Nephron progenitor cell (in vitro differentiated cells): ENCODE measurements at places on chromosomes 1 and 21.
A peak's percentile ranks its signal among the peaks of the same experiment; 100 is the strongest.

GRCh38 chr1:54109129-54110090 is 43.4 kb downstream of the CDCP2 start:
- DNase-seq, result no peak

GRCh38 chr1:210236386-210236839 is 3.8 kb downstream of the SERTAD4 start:
- no peak for DNase-seq

DNA sequence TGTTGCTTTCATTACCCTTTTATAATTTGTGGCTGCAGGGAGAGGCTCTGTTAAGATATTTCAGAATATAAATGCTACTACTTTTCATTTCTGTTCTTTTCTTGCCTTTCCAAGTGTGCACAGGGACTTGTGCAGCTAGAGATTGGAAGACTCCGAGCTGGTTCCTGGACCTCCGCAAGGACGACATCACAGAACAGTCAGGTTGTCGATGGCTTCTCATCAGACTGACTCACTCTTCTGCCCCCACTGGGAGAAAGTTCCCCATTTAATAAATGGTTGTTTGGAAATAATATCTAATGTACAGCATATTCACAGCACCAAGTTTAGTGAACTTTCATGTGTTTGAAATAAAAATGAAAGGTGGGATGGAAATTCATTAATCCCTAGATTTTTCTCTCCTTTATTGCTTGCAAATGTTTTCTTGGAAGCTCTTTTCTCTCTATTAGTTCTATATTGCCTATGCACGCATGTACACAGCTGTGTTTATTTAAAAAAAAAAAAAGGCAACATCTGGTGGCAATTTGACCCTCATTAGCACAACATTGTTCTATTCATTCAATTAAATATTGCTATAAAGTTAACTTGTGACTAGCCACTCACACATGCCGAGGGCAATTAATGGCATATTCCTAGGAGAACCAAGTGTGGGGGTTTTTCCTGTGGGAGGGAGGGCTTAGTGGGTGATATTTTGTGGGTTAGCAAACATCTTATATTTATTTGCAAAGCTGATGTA is 77.5 kb upstream of the L1TD1 start:
- DNase-seq, result no peak

GRCh38 chr1:211493133-211493871 is 1.3 kb upstream of the RD3 start:
- no peak for DNase-seq

- DNase-seq, result no peak
Measured at GRCh38 chr1:225921734-225922709, 2.0 kb downstream of the PYCR2 start.

GRCh38 chr1:30271401-30272276 is 451.7 kb downstream of the MATN1 start:
- no peak for DNase-seq

- no peak for DNase-seq
Measured at GRCh38 chr1:184626076-184627006, 128.3 kb downstream of the EDEM3 start.

GRCh38 chr1:229148041-229148671 is 122.8 kb upstream of the RAB4A start:
- DNase-seq, result peak; percentile 52

DNA sequence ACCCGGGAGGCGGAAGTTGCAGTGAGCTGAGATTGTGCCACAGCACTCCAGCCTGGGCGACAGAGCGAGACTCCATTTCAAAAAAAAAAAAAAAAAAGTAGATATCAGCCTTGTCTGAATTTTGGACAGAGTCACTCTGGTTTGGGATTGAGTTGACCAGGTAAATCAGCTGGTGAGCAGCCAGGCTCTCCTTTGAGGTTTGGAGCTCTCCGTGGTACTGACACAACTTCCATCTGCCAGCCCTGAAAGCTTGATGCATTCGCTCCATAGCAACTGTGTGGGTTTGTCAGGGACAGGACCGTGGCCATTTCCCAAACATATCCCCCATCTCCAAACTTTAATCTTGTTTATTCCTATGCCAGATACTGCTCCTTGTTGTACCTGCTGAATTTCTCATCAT is 155.2 kb downstream of the DMRTA2 start:
- peak; percentile 52 for DNase-seq

GRCh38 chr1:29878501-29878900 is 642.2 kb downstream of the PTPRU start:
- DNase-seq, result no peak

- no peak for DNase-seq
Measured at GRCh38 chr1:218433744-218434143, 88.6 kb downstream of the TGFB2 start.

GRCh38 chr1:182768963-182769362 is 20.6 kb upstream of the NPL start:
- DNase-seq, result no peak

DNA sequence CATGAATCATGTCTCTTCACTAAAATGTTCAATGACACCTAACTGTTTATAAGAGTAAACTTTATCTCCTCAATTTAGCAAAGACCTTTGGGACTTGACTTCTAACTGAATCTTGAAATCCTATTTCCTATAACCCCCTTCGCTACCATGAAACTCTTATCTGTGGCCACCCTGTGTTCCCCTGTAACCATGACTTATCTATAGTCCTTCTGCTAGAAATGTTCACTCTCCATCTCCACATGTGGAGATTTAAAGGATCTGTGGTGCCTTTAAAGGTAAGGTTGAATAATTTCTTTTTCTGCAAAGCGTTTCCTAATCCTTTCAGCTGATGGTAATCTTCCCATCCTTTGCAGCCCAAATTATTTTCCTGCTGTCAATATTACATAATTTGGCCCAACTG is 436.3 kb upstream of the RUNX1 start:
- no peak for DNase-seq

GRCh38 chr1:186079084-186079684 is 295.9 kb downstream of the TPR start:
- no peak for DNase-seq

- DNase-seq, result no peak
Measured at GRCh38 chr1:113146242-113147072, 73.5 kb downstream of the LRIG2 start.

DNA sequence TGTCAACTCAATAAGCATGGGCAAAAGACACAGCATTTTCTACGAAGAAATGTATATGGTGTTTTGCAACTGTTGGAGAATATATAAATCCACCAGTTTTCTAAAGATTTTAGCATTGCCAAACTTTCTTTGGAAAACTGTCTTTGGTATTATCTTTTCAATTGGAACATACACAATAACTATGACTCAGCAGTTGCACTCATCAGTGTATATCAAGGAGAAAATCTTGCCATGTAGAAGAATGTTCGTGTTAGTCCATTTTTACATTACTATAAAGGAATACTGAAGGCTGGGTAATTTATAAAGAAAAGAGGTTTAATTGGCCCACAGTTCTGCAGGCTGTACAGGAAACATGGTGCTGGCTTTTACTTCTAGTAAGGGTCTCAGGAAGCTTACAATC is 41.1 kb downstream of the PRKAA2 start:
- no peak for DNase-seq

GRCh38 chr1:173937062-173937461 is 19.9 kb upstream of the SERPINC1 start:
- DNase-seq, result no peak

DNA sequence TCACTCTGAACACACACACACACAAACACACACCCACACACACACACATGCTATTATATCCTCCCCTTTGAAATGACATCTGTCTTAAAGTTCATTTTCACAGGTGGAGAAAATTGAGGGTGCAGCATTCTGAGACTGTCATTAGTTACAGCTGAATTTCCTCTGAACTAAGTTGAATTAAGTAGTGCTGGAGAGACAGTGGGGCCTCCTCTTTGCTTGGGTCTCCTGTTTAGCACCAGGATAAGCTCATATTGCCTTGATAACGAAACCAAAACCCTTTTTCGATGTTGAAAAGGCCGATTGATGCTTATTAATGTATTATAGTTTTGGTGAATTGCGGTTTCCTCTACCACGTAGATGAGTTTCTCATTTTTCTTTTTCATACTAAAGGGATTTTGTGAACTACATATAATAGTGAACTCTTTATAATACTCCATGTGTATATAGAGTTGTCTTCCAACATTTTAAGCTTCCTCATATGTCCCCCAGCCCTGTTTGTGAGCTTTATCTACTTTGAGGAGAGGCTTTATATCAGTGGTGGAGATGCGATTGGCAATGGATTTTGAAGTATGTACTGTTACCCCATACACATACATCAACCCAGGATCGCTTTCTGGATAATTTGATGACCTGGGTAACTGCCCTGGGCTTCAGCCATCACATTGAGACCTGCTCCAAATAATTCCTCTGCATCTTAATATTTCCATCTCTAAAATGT is 17.4 kb downstream of the DYNLT5 start:
- no peak for DNase-seq

GRCh38 chr1:95625224-95625623 is 391.2 kb downstream of the RWDD3 start:
- no peak for DNase-seq

DNA sequence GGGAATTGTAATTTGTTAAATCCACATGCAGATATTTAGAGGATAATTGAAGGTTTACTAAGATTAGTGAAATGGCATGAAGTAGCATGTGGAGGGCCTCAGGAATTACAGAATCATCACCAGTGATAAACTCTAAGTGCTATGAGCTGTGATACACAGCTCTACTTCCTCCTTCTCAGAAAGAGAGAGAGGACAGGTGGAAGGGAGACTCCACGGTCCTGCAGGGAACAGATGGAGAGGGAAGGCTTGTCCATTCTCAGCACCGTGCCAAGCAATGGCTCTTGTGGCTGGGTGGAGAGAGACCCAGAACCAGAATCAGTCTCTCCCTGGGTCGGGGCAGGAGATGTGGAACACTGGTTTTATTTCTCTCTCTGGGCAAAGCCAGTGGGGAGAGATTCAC is 27.8 kb upstream of the LYPD8 start:
- no peak for DNase-seq

DNA sequence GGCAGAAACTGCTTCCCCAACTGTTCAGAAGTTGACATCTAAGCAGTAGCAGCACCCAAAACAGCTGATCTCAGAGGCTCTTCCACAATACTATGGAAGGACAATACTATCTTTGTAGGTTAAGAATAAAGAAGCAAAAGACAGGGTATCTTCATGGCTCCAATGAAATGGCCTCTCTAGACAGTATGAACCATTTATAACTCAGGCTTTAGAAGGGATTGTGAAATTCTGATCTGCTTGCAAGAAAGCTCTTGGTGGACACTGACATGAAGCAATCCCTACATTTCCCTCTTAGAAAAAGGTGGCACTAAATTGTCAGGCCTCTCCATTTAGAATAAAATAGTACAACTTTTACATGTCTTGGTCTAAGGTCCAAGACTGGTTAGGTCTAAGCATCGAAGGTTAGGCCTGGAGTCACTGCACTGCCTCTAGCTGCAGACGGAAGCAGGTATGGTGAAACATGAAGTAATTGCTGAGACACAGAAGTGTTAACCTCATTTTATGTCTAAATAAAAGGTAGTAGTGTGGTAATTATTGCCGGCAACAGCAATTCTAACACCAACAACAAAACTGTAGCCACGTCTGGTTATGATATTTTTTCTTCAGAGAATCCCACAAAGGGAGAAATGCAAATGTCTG is 50.6 kb upstream of the HP1BP3 start:
- no peak for DNase-seq

DNA sequence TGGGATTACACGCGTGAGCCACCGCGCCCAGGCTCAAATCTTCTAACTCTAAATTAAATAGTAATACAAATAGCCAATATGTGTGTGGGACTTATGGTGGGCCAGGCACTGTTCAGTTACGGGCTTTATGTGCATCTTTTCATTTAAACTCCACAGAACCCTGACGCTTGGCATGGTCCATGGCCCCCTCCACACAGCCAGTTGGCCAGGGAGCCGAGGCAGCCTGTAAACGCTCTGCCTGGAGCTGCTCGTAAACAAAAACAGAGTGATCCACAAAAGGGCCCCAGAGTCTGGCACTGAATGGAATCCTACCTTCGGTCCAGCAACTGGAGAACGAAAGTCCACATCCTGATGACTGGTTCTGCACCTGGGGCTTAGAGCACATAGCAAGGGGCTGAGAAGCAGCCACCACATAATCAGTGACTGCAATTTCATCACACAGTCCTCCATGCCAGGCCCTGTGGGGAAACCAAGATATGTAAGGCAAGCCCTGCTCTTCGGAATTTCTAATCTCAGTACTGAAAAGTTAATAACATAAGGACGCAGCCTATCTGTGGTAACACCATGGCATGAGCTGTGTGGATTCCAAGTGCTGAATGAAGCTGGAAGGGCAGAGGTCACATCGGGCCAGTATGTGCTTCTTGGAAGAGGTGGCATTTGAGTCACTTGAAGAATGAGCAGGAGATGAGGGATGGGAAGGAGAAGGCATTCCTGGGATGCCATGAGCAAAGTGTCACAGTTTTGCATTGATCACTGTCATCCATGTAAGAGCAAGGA is 13.5 kb upstream of the ADAMTSL4 start:
- no peak for DNase-seq

GRCh38 chr1:76006234-76006633 is 68.3 kb upstream of the ST6GALNAC3 start:
- no peak for DNase-seq

DNA sequence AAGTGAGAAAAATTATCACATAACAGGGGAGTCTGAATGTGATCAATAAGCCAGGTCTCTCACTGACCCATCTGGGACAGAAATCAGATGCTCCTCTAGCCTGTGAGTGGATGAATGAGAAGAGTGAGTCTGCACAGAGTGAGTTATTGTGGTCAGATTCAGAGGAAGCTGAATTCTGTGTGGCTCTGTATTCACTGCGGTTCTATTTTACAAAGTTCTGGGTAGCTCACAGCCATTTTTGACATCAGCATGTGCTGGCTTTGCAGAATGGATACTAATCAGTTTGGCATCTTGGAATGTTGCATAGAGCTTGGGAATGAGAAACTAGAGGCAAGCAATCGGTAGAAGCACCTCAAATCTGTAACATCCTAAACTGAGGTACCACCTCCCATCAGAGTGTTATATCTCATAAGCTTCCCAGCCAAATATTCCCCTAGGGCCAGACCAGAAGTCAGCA is 3.8 kb downstream of the COLGALT2 start:
- DNase-seq, result no peak

DNA sequence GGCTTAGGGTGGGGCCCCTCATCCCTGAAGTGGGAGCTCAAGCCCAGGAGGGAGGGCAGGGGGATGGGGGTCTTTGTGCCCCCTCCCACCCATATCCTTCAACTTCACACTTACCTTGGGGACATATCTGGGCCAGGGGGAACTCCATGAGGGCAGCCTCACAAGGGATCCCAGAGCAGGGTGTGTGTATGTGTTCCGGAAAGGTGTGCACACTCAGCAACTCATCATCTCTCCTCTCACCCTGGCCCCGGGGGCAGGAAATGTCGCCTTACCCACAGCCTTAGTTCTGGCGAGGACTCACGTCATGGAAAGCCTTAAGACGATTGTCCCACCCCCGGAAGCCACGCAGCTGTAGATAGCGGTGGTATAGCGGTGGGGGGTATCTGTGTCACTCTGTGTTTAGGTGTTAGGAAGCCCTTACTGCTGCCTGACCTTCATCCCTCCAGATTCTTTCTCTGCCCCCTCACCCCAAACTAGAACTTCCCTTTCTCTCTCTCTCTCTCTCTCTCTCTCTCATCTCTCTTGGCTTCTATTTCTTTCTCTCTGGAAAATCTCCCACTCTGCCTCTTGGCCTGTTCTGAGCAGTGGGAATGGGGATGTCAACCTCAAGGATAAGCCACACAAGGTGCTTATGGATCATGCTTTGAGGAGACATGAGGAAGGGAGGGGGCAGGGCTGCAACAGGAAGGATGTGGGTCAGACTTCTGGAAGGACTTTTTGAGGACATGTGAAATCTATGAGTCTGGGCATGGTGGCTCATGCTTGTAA is at the start of gene SH2D2A:
Gene SH2D2A, minus strand, starts transcription at position 288 of the 768 bp plus-strand sequence. Its CDS starts 140 bp downstream, at position 148.
- DNase-seq, result no peak

- no peak for DNase-seq
Measured at GRCh38 chr1:202155478-202156021, 4.9 kb downstream of the PTPN7 start.

GRCh38 chr1:3159996-3160395 is 91.0 kb downstream of the PRDM16 start:
- DNase-seq, result no peak
